ENCODE measurements at places on chromosomes 1 and 21. TPM values are rescaled to one million over a fixed set of nuclear protein-coding genes. Genes with fewer than 3 reads are reported as not detected.

The FAM72B gene
- 9.2 TPM for total RNA-seq

DNA sequence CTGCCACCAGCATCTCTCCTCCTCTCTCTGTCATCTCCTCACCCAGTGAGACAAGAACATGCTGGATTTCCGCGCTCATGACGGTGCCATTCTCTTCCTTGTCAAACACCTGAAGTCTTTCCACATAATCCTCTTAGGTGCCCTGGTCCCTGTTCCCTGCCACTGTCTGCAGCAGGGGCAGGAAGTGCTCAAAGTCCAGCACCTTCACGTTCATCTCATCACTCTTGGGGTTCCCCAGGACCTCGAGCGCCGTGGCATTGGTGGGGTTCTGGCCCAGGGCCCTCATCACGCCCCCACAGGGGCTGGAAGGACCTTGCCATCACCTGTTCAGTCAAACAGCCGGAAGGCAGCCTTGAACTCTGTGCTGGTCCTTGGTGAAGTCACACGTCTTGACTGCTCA is 9.1 kb upstream of the AGPAT3 start:
- DNase-seq, result no peak

The RAB42 gene
- 13.2 TPM for total RNA-seq

DNA sequence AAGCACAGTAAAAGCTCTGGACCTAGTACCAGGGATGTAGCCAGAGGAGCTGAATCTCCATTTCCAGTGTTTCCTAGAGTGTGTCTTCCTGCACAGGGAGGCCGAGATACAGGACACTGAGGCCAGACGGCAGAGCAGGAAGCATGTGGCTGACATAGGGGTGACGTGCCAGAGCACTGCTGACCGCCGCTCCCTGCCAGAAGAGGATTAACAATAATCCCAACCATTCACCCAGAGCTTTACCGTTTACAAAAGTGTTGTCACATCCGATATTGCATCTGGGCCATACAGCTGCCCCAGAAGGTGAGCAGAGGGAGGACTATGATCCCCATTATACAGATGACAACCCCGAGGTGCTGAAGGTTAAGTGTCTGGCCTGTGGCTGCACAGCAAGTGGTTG is 5.8 kb upstream of the CLDN19 start:
- DNase-seq, result no peak

The FRRS1 gene
- 5.6 TPM for total RNA-seq

GRCh38 chr21:45834026-45834715 is 147.4 kb upstream of the COL6A1 start:
- peak; percentile 23 for DNase-seq
